KG1 (cell line): ENCODE measurements at places on chromosomes 16 and 17.

DNA sequence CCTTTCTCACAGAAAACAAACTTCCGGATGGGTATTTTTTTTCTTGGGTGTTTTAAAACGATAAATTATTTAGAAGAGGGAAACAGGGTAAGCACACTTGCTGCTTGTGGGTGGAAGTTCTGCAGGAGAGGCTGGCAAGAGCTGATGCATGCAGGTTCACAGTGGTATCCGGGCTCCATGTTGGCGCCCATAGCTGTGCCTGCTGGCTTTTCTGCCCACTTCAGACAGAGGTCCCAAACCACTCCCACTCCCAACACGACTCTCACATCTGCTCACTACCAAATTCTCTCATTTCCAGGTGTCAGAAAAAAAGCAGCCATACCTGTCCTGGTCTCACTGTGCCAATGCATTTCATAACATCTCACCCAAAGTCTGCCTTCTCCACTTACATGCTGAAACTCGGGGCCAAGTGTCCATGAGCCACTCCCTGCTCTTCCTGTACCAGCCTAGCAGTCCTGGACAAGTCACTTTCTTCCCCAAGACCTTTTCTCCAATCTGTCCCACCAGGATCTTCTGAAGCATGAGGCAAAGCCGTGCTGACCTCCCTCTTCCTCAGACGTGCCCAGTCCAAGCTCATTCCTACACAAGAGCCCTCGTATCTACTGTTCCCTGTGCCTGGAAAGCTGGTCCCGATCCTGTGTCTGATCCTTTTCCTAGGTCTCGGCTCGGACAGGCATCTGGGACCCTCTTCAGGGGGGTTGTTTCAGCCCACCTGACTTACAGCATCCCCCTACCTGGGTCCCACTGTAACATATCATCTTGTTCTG is 1.5 kb downstream of the CD300LF start:
- no peak for DNase-seq

DNA sequence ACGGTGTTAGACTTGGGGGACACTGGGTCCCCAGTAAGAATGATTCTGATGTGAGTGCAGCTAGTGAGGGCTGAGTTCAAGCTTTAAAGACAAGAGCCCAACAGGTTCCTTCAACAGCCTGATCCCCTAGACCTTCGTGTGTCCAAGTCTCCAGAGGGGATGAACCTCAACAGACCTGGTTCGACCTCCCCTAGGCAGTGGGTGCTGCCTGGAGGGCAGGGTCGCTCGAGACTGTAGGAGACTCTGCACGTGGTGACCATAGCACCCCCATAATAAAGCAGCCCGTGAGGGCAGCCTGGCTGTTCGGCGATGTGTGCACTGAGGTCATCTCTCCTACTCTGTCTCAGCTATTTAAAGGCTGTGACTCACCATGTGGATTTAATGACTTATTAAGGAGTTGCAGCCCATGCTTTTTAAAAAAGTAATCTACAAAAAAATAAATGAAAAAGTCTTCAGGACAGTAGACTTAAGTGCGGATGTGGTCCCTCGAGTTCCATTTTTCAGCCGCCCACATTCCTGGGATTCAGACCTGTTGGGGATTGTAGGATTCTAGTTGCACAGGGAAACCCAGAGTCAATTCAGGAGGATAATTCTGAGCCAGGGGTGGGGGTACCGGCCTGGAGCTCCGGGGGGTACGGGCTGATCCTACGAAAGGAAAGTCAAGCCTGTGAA is 23.4 kb upstream of the METRNL start:
- no peak for DNase-seq

DNA sequence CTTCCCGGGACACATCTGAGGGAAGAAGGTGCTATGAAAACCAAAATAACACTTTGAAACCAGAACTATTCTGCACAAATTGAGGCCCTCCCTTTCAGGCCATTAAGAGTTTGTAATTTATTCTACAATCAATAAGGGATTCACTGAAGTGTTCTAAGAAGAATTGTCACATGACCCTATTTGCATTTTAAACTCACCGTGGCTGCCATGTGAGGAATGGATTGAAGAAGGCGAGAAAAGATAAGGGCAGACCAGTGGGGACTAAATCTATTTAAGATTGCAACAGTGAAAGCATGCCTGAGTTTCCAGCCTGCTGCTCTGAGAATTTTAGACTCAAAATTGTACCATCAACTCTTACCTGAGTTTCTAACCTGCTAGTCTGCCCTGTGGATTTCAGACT is 408.8 kb upstream of the SALL1 start:
- DNase-seq = no peak

DNA sequence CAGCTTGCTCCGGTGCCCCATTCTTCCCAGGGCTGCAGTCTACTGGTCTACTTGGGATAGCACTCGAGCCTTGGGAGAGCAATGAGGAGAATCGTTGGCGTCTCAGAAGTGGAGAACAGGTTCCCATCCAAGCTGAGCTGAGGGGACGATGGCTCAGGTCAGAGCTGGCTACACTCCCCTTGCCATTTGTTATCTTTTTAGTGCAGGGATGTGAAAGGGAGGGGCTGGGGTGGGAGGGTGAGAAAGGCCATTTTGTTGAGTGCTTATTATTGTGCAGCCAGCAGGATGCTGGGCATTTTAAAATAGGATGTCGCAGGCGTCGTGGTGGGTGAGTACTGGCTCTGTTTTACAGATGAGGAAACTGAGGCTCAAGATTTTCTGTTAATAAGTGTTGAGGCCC is 410.8 kb downstream of the SNX29 start:
- DNase-seq = no peak

DNA sequence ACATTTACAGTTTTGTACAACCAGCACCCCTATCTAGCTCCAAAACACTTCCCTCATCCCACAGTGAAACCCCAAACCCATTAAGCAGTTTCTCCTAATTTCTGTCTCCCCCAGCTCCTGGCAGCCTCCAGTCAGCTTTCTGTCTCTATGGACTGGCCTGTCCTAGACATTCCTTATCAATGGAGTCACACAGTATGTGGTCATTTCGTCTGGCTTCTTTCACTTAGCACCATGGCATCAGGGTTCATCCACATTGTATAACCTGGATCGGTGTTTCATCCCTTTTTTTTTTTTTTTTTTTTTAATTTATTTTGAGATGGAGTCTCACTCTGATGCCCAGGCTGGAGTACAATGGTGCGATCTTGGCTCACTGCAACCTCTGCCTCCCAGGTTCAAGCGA is 68.5 kb downstream of the ZDHHC7 start:
- DNase-seq = no peak

GRCh38 chr16:79005096-79005495 is 595.4 kb downstream of the MAF start:
- DNase-seq = no peak
